ENCODE measurements at places on chromosomes 6 and 20.

- no peak for DNase-seq
These were observed 5.3 kb downstream of the NAA20 start for GRCh38 chr20:20022498-20022897.

- DNase-seq, result no peak
These were observed 12.0 kb upstream of the GATA5 start for GRCh38 chr20:62487561-62488354.

GRCh38 chr20:46802722-46803121 lies 91.9 kb upstream of the EYA2 start:
- no peak for DNase-seq

GRCh38 chr6:10269814-10270472 lies 144.9 kb downstream of the TFAP2A start:
- no peak for DNase-seq

- no peak for DNase-seq
These were observed 48.1 kb downstream of the PRDM1 start for GRCh38 chr6:106134087-106134770.

DNA sequence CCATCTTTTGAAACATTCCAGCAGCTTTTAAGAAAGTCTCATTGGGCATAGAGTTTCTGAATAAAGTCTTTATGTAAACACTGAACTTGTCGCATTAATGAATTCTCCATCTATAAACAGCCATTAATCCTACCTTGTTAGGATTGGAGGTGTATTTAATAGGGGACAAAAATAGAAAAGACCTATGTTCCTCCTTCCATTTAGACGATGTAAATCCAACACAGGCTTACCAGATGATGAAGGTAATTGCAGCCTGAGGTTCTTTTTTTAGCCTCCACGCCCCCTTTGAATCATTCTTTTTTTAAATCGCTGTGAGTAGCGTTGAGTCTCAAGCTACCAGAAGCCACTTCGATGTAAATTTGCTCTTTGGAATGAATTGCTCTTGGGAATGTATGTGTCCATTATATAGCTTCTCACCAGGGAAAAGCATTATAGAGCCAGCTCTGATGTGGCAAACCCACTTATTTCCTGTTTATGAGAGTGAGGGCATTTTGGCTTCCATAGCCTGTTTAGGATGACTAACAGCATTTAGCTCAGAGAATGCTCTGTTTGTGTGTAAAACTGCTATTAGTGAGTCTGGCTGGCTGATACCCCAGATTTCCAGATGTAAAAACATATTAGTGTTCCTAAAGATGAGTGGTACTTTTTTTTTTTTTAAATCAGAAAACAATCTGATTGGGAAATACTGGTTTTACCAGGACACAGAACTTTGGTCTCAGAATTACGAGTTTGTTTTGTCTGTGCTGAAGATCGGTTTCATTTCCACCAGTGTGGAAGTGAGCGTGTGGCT lies 74.9 kb upstream of the CLDN20 start:
- no peak for DNase-seq

GRCh38 chr6:136037876-136038460 lies 186.5 kb downstream of the PDE7B start:
- no peak for DNase-seq

- DNase-seq, result no peak
These were observed 43.3 kb downstream of the IRAK1BP1 start for GRCh38 chr6:78910591-78911171.

- no peak for DNase-seq
These were observed 36.1 kb downstream of the GMDS start for GRCh38 chr6:2209226-2209809.

GRCh38 chr6:2855061-2855519 lies 13.4 kb upstream of the SERPINB1 start:
- DNase-seq, result no peak

DNA sequence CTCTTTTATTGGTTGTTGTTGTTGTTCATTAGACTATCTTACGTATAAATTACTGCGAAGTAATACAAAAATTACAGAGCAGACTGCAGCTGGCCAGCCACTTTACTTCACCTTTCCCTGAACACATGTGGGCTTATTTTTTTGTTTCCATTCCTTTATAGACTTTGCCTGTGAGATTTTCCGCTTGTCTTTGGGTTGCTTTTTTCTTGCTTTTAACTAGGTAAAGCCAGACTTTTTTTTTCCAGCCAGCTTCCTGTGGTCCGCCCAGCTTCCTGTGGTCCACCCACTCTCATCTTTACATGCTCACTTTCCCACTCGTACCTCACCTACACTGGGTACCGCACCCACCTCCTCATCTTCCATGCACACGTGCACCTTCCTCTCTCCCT lies 79.0 kb downstream of the IPCEF1 start:
- DNase-seq, result peak; percentile 5

GRCh38 chr20:45964006-45964400 lies 8.0 kb downstream of the ZNF335 start:
- no peak for DNase-seq

DNA sequence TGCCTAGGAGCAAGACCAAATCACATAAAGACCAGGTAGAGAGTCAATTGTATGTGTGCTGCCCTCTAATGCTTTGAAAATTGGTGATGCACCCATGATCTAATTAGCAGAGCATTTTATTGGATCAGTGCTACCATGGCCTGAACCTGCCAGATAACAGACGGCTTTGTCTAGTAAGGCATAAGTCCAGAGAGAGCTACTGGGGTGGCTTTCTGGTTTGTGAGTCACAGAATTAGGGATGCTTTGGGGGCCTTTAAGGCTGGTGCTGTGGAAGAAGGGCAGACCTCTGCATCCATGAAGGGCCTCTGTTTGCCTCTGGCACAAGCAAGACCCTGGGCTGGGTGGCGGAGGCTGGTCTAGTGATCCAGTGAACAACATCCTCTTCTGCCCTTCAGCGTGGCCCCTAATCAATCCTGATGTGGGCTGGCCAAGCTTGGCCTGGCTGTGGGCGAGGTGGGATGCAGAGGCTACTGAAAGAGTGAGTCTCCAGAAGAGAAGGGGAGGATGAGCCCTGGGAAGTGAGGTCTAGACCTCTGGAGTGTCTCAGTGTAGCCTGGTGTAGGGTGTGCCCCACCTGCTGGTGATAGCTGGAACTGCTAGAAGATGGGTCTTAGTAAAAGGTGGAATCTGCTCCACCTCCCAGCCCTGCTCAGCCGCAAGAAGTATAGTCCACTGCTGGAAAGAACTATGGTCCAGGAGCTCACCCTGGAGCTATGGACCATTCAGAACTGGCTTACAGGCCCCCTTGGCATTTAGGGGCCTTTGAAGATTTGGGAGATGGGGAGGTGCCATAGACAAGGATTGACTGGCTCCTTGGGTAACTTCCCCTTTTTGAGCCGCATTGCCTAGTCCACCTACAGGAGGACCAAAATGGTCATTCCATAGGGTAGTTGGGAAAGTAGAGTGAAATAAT lies 36.7 kb upstream of the AAR2 start:
- peak; percentile 50 for DNase-seq

DNA sequence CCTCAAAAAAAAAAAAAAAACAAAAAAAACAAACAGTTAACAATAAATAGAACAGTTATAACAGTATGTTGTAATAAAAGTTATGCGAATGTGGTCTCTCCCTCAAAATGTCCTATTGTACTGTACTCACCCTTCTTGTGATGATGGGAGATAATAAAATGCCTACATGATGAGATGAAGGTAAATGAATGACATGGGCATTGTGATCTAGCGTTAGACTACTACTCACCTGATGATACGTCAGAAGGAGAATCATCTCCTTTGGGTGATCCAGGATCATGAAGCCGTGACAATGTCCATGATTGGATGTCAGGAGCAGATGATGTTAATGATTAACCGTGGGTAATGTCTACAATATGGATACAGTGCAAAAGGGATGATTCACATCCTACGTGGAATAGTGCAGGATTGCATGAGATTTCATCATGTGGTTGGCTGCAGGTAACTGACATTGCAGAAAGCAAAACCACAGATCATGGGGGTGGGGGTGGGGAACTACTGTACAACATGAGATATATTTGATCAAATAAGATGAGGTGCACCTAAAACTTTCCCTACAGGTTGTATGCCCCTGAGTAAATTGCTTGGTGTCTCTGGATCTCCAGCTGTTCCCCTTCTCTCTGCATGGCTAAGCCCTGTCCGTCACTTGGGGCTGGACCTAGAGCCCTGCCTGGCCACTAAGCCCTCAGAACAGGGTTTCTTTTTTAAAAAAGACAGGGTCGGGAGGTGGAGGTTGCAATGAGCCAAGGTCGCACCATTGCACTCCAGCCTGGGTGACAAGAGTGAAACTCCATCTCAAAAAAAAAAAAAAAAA lies 6.2 kb upstream of the RBCK1 start:
- DNase-seq, result no peak

DNA sequence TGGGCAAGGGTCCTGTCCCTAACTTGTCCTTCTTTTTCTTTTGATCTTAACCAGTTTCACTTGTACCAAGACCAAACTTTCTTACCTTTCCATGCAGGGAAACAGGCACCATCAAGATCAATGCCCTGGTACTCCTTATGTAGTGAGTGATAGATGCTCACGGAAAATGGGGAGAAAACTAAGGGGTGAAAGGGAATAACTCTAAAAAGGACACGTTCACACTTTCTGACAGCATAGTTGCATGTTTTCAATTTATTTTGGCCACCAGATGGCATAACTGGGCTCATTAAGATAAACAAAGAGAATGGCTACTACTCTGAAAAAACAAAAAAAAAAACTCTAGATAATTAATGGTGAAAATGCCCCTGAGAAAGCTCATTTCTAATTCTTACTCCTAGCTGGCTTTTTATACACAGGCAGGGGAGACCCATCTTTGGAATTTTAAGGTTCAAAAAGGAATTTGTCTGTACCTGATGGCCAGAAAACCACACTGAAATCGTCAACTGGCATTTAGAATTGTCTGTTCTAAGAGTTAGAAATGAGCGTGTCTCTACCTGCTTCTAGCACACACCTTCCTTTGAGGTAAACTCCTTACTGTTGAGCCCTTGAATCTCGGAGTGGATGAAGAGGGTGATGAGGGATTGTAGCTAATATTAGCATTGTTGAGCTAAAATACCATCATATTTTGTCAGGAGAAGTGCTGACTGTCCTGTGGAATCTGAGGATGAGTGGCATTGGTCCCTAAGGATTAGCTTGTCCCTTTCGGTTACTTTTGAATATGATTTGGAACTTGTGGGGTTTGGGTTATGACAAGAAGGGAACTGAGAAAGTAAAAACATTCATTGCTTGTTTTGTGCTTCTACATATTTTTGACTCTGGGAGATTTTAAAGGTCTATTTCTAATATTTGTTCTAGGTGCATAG lies 62.2 kb upstream of the DDR1 start:
- no peak for DNase-seq

GRCh38 chr6:56484669-56485068 lies 158.0 kb downstream of the DST start:
- DNase-seq, result no peak

- no peak for DNase-seq
These were observed 17.4 kb downstream of the MYLK4 start for GRCh38 chr6:2733324-2733723.

GRCh38 chr6:32484614-32484998 lies 44.9 kb downstream of the HLA-DRA start:
- DNase-seq, result no peak

GRCh38 chr20:51470907-51471411 lies 71.6 kb downstream of the NFATC2 start:
- no peak for DNase-seq

GRCh38 chr6:142275236-142276006 lies 26.4 kb upstream of the ADGRG6 start:
- no peak for DNase-seq

DNA sequence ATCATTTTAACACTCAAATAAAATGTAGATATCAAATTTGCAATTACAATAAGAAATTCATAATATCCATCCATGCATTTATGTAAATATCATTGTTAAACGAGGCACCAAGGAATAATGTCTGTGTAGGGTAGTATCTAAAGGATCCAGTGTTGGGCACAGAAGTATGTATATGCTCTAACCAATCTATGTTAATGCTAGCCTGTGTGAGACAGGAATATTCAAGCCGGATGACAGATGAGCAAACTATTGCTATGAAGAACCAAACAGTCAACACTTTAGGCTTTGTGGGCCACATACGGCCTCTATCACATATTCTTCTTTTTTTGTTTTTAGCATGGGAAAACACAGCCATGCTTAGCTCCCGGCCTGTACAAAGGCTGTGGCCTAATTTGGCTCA lies 45.0 kb downstream of the HUS1B start:
- DNase-seq, result no peak

GRCh38 chr20:23823111-23823510 lies 3.4 kb downstream of the CST2 start:
- no peak for DNase-seq

- no peak for DNase-seq
These were observed 12.9 kb downstream of the SLC4A11 start for GRCh38 chr20:3226093-3226492.

DNA sequence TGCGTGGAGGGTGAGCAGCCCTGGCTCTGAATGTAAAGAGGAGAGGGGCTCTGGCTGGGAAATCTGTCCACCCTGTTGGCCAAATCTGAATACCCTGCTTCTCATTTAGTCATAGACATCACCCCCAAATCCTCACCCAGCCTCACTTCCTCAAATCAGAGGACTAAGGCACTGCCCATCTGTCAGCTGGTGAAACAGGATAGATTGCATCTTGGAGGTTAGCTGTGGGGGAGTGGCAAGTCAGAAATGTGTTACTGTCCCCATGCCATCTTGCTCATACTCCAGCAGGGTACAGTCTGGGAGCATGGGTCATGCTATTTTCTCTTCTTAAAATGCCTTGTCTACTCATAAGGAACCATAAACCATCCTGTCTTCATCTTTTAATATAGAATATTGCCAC lies 9.5 kb upstream of the DTNBP1 start:
- DNase-seq, result no peak

DNA sequence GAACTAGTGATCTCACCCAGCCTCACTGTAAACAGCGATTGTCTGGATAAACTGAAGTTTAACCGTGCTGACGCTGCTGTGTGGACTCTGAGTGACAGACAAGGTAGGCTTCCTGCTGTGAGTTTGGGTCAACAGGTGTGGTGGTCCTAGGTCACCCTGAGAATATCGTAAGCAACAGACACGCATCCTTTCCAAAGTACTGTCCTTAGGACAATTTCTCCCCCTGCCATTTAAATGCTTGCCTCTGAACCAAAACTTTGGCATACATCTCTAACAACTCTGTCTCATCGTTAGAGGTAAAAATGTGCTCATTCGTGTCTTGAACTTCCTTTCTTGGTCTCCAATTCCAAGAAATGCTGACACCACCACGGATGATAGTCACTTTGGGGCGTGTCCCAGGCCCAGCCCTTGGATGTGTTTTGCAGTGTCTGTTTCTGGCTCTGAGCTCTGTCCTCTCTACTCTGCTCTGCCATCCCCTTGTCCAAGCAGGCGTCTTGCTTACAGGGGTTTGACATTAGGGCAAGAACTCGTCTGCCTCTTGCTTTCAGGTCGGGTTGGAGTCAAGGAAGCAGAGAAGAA lies 95.5 kb downstream of the EYA2 start:
- DNase-seq, result no peak

Measured in stimulated activated CD8-positive, alpha-beta memory T cell treated with anti-CD3 and anti-CD28 coated beads, Interleukin-2, amount 100 ng/mL, for 1 hour (primary cell).